ELF-1 (cell line): ENCODE measurements at places on chromosomes 12 and 14.

GRCh38 chr12:3464561-3464960 lies 26.4 kb upstream of the PRMT8 start:
- no peak for DNase-seq

GRCh38 chr12:123237646-123238329 lies 4.6 kb downstream of the MTRFR start:
- no peak for DNase-seq

- DNase-seq: peak; percentile 47
These were observed 180.0 kb downstream of the ESR2 start for GRCh38 chr14:64114166-64114565.

GRCh38 chr14:85574853-85575616 lies 45.1 kb downstream of the FLRT2 start:
- DNase-seq: peak; percentile 43

GRCh38 chr14:32259368-32260013 lies 56.4 kb upstream of the RNU6-8 start:
- DNase-seq: peak; percentile 84
